ENCODE measurements at places on chromosomes 5 and 9.

GRCh38 chr9:112810696-112811490 lies 60.3 kb downstream of the SNX30 start:
- peaks cover 17% of the 10 kb centered on the region for H3K4me1 ChIP-seq
- H3K4me3 ChIP-seq = no peak overlapping the region
- H3K27ac ChIP-seq = no peak overlapping the region
- DNase-seq = peak; percentile 18
- no peaks in the 10 kb centered on the region for H3K36me3 ChIP-seq

- H3K27me3 ChIP-seq = no peaks in the 10 kb centered on the region
- no peak overlapping the region for H3K4me3 ChIP-seq
- peak; percentile 9 for DNase-seq
- no peak overlapping the region for H3K27ac ChIP-seq
- H3K4me1 ChIP-seq = no peaks in the 10 kb centered on the region
Observed at GRCh38 chr9:135038826-135039225, 48.6 kb upstream of the OLFM1 start.

GRCh38 chr5:10307206-10308148 lies at the start of gene CMBL:
Gene CMBL, minus strand, starts transcription at chr5:10307902. Its CDS starts 17,140 bp downstream, at chr5:10290762.
- H3K4me3 ChIP-seq = peak within 1 kb of the TSS; percentile 69
- H3K27me3 ChIP-seq = no peaks in the 10 kb centered on the region
- DNase-seq = peak; percentile 61
- peaks cover 4% of the 10 kb centered on the region for H3K4me1 ChIP-seq

DNA sequence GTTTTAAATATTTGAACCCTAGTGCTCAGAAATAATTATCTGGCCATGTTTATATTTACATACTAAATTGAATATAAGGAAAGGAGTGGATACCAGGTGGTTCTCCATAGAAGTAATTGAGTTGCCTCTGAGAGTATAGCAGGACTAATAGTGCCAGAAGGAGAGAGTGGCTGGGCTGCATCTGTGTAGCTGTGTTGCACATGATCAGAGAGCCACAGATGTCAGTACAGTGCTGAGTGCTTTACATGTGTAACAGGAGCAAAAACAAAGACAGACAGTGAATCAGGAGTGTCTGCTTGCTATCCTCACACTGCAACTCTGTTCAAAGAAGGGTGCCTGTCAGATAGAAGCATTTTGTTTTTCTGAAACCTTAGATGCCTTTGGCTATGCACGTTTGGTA lies 353.9 kb upstream of the PAPPA start:
- no peaks in the 10 kb centered on the region for H3K4me1 ChIP-seq
- no peaks in the 10 kb centered on the region for H3K36me3 ChIP-seq
- H3K27ac ChIP-seq = no peak overlapping the region
- H3K27me3 ChIP-seq = no peaks in the 10 kb centered on the region
- DNase-seq = no peak

- H3K27ac ChIP-seq = no peak overlapping the region
- no peak overlapping the region for H3K4me3 ChIP-seq
- H3K27me3 ChIP-seq = no peaks in the 10 kb centered on the region
- H3K4me1 ChIP-seq = no peaks in the 10 kb centered on the region
Observed at GRCh38 chr9:91056917-91057316, 255.3 kb downstream of the SYK start.

GRCh38 chr9:68905129-68905528 lies 108.8 kb downstream of the PRKACG start:
- no peak overlapping the region for H3K27ac ChIP-seq
- DNase-seq = no peak
- no peaks in the 10 kb centered on the region for H3K4me1 ChIP-seq
- no peaks in the 10 kb centered on the region for H3K36me3 ChIP-seq

DNA sequence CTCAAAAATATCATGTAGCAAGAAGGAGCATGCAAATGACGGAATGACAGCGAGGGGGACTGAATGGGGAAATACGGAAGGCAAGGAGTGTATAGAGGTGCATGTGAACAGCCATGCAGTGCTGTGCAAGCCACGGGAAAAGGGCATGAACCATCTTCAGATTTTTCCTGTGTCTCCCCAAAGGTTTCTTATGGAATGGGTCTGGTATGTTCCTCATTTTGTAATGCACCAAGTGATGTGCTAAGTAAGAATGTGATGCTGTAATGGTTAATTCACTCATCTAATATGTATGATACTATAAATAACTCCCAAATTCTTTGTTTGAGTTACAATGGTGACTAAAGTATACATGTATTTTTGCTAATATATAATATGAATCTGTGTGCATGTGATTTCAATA lies 99.0 kb upstream of the DAB2 start:
- H3K4me1 ChIP-seq = peaks cover 41% of the 10 kb centered on the region
- no peaks in the 10 kb centered on the region for H3K36me3 ChIP-seq
- H3K27ac ChIP-seq = no peak overlapping the region
- H3K4me3 ChIP-seq = no peak overlapping the region

DNA sequence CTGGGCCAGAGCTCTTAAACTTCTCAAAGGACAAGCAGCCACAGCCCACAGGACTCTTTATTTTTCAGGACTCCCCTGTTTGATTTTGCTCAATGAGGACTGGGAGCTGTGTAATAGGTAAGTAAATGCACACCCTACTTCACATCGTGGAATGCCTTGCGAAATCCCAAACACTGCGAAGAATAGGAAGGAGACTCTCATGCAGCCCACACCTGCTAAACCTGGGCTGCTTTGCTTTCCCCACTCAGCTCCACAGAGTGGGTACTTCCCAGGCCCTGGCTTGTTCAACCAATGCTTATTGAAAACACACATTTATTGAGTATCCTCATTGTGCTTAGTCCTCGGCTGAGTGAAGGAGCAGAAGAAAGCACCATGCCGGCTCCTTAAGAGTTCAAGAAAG lies 103.3 kb upstream of the FSTL4 start:
- no peak overlapping the region for H3K4me3 ChIP-seq
- no peaks in the 10 kb centered on the region for H3K4me1 ChIP-seq
- no peak overlapping the region for H3K27ac ChIP-seq
- no peaks in the 10 kb centered on the region for H3K36me3 ChIP-seq

- no peaks in the 10 kb centered on the region for H3K27me3 ChIP-seq
- H3K4me3 ChIP-seq = no peak overlapping the region
- H3K27ac ChIP-seq = no peak overlapping the region
Observed at GRCh38 chr5:35374584-35374983, 144.3 kb upstream of the PRLR start.

DNA sequence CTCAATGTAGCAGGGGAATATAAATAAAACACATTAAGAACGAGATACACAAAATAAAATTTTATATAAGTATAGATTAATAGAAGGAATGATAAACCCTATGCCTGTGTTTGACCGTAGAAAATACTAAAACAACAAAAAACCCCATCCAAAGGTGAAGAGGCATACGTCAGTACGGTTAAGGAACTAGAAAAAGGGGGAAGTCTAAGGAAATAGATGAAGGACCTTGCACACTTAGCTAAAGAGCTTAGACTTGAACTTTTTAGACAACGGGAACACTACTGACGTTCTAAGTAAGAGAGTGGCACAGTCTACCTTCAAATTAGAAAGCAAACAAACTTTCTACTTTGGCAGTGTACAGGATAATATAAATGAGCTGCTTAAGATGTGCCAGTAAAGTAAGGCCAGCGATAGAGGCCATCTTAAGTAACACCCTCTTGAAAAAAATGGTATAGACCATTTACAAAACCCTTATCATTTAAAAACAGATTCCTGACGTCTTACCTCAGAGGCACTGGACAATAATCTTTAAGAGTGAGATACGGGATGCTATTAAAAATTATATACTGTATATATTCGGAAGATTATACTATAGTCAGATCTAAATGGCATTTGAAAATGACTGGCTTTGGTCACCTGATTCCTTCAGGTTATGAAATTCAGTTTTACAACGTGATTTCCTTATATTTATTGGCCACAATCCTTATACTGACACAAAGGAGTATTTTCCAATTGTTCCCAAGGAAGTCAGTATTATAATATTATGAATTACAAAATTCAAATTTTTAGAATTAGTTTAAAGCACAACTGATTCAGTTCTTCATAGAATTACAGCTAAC lies 8.5 kb downstream of the PANK3 start:
- H3K4me3 ChIP-seq = no peak overlapping the region
- no peaks in the 10 kb centered on the region for H3K27me3 ChIP-seq
- no peaks in the 10 kb centered on the region for H3K36me3 ChIP-seq

- DNase-seq = no peak
- no peaks in the 10 kb centered on the region for H3K27me3 ChIP-seq
- no peaks in the 10 kb centered on the region for H3K36me3 ChIP-seq
Observed at GRCh38 chr9:95920017-95920416, 44.5 kb downstream of the ERCC6L2 start.

DNA sequence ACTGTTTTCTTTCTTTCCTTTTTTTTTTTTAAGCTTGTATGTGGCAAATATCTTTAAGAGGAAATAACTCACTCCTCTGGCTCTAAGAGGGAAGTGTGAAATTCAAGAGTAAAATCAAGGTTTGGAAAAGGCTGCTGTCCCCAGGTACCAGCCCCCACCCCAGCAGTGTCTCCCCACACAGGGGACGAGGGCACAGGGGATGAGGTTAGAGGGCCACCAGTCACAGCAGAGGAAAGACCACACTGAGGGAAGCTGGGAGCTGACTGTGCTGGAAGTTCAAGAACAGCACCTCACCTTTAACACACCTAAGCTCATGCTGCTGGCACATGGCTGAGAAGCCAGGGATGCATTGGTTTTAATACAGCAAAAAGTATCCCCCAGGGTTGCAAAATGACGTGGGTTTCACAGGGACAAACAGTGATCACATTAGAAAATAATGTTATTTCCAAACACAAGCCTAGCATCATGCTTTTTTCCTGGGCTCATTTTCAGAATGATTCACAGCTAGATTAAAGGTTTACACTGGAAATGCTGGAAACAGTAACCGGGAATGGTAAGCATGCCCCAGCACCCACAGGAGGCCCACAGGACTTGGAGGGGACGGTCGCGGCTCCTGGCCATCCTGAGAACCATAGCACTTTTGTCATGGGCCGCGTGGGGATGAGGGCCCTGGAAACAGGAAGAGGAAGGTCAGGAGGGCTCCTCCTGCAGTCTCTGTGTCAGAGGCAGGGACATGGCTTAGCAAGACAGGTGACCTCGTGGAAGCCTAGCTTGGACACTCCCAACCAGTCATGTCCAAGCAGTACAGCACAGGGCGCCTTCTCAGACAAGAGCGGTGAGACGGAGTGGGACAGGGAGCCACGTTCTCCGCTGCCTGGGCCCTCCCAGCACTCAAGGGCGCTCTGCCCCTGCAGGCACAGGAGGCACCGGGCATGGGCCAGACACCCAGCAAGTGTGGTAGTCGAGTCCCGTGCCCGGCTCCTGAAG lies 6.9 kb downstream of the LPCAT1 start:
- no peak for DNase-seq
- no peak overlapping the region for H3K4me3 ChIP-seq
- H3K27me3 ChIP-seq = no peaks in the 10 kb centered on the region
- H3K36me3 ChIP-seq = peaks cover 3% of the 10 kb centered on the region
- H3K4me1 ChIP-seq = peaks cover 31% of the 10 kb centered on the region

- H3K36me3 ChIP-seq = no peaks in the 10 kb centered on the region
- H3K27me3 ChIP-seq = no peaks in the 10 kb centered on the region
- H3K4me3 ChIP-seq = no peak overlapping the region
- H3K27ac ChIP-seq = no peak overlapping the region
- no peaks in the 10 kb centered on the region for H3K4me1 ChIP-seq
- DNase-seq = no peak
Observed at GRCh38 chr9:99101271-99101670, 3.6 kb upstream of the TGFBR1 start.

GRCh38 chr5:127969002-127969401 lies 114.6 kb upstream of the SLC12A2 start:
- H3K4me3 ChIP-seq = no peak overlapping the region
- no peaks in the 10 kb centered on the region for H3K36me3 ChIP-seq
- H3K4me1 ChIP-seq = no peaks in the 10 kb centered on the region

DNA sequence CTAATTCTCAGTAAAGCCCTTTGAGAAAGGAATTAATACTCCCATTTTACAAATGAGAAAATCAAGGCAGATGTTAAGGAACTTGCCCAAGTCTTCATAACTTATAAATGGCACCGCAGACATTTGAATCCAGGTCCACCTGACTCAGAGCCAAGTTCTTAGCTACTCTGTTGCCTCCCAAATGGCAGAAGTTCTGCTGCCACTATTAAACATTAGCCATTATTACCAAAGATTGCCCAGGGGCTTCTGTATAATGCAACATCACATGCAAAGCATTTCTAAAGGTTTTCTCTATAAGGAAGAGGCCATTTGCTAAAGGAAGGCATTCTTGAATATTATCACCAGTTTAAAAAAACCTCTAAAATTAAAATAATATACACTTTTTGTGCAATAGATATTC lies 28.3 kb downstream of the TPD52L3 start:
- no peak overlapping the region for H3K27ac ChIP-seq
- H3K4me1 ChIP-seq = peaks cover 6% of the 10 kb centered on the region
- DNase-seq = no peak
- no peaks in the 10 kb centered on the region for H3K36me3 ChIP-seq
- H3K27me3 ChIP-seq = no peaks in the 10 kb centered on the region
- no peak overlapping the region for H3K4me3 ChIP-seq

DNA sequence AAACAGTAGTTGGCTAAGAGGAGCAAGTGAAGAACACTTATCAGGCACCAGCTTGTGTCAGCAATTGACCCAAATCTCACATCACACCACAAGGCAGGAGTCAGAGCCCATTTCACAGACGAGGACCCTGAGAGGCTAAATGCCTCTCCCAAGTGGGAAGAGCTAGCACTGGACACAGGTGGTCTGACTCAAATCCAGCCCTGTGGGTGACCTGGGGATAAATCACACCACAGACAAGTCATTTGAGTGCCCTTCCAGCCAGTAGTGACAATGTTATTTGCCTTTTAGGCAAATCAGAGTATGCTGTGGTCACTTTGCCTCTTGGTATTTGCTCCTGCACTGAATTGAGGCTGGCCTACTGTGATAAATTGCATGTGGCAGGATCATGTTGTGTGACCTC lies 138.7 kb downstream of the SYK start:
- H3K27me3 ChIP-seq = no peaks in the 10 kb centered on the region
- no peaks in the 10 kb centered on the region for H3K4me1 ChIP-seq
- DNase-seq = no peak
- no peaks in the 10 kb centered on the region for H3K36me3 ChIP-seq
- no peak overlapping the region for H3K27ac ChIP-seq

DNA sequence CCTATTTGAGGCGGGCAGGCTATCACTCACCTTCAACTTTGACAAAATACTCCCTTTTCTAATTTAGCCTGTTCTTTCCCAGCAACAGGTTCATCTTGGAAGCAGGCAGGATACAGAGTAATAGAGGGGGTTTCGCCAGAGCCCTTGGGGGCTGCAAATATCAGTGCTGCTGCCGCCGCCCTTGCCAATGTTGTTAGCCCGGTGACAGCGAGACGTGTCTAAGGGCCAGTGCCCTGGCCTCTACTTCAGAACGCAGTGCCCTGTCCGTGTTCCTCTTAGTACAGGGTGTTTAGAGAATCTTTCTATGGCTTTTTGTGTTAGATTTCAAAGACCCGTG lies 703 bp downstream of the FAM120AOS start:
- 0 out of 2 replicates have a peak, but pooled peaks cover 11% of the 10 kb centered on the region for H3K4me1 ChIP-seq
- no peaks in the 10 kb centered on the region for H3K27me3 ChIP-seq
- DNase-seq = no peak
- peak overlapping the region; percentile 86 for H3K4me3 ChIP-seq

GRCh38 chr9:99030092-99030511 lies 74.8 kb upstream of the TGFBR1 start:
- DNase-seq = no peak
- H3K4me1 ChIP-seq = no peaks in the 10 kb centered on the region
- H3K27me3 ChIP-seq = no peaks in the 10 kb centered on the region
- H3K36me3 ChIP-seq = no peaks in the 10 kb centered on the region
- no peak overlapping the region for H3K27ac ChIP-seq
- no peak overlapping the region for H3K4me3 ChIP-seq
